ENCODE measurements at places on chromosomes 3 and 15.

DNA sequence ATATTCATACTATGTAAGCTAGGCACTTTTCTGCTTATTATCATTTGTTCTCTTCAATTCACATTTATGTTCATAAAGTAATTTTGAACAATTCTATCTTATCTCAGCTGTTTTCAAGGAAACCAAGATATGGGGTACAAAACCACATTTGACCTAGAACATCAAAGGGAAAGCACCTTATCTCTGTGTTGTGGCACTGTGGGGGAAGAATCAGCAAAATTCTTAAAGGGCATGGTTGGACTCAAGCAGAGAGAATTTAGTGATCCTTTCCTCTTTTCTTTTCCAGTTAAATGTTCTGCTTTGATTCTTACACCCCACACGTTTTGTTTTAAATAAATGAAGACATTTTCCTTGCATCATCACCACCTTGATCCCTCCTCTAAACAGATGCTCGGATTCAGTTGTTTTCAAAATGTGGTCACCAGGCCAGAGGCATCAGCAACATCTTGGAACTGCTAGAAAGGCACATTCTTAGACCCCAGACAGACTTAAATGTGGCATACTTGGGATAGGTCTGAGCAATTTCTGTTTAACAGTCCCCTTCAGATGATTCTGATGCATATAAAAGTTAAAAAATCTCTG is 128.4 kb upstream of the TP63 start:
- no peak for DNase-seq

DNA sequence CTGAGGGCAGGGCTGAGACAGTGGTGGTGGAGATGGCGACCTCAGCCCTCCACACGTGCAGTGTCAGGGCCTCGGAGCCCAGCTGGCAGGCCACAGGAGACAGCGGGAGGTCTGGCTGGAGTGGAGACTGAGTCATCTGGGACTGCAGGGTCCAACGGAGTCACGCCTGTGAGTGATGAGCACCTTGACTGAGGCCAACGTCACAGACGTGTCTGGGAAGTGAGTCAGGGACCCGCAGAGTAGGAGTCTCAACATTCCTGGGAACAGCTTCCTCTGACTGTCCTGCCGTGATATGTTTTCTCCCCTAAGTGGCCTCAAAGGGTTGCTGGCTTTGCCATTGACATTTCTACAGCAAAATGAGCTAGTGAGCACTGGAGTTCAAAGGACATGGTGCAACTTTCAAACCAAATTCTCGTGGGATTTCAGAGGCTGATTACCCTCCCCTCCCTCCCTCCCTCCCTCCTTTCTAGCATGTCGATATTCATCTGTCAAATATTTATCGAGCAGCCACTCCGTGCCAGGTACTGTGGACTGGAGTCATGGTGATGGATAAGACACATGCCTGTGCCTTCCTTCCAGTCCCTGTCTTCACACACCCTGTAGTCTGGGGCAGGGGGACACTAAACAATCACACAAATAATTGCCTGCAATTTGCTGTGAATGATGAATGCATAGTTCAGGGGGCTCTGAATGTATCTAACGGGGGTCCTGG is 53.3 kb upstream of the AMOTL2 start:
- no peak for DNase-seq

DNA sequence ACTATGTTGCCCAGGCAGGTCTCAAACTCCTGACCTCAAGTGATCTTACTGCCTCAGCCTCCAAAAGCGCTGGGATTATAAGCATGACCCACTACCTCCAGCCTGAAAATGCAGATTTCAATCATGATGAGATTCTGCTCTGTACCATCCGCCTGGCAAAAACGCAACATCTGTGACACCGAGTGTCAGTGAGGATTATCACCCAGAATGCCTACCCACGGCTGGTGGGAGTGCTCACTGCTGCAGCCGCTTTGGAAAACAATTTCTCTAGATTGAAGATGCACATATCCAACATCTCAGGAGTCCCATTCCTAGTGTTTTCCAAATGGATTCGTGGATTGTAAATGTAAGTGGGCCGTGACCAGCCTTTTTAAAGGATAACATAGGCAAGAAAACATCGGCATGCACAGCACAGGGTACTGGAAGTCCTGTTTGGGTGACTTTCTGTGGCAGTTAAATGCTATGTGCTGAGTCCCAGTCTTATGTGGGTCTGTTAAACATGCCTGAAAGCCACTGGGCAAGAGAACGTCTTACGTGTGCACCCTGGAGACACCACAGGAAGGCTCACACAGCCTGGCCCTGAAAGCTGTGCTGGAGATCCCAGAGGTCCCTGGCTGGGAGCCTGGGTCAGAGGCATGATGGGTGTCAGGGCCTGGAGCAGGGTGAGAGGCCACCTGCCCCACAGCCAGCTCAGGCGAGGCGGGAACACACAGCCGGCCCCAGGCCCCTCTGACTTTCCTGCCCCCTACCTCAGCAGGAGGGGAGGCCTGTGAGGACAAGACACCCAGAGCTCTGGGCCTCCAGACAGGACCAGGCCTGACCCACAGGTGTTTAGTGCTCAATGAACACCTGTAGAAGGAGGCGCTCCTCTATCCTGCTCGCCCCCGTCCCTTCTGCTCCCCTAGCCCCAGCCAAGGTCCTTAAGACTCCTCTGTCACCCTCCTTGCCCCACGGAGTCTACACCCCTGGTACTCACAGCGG is 918 bp downstream of the PRSS50 start:
- DNase-seq = no peak

- DNase-seq = no peak
Measured at GRCh38 chr3:175057401-175057800, 198.3 kb downstream of the NAALADL2 start.

DNA sequence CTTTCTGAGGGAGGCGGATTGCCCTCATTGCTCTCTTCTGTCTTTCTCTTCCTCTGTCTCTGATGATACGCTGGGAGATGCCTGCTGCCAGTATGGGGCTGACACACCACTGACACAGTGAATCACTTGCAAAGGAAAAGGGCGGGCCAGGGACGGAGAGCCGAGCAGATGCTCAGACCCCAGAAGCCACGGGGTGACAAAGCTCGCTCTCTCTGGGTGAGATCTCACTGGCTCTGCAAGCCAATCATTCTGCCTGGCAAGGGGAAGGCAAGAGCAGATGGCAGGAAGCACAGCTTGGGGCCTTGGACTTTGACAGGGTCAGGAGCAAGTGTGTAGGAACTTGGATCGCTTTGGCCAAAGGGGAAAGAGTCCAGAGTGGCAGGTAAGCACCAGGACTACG is 198.7 kb downstream of the NTRK3 start:
- no peak for DNase-seq

GRCh38 chr3:152243301-152243711 is 25.4 kb upstream of the MBNL1 start:
- DNase-seq = no peak

- DNase-seq = peak; percentile 78
Measured at GRCh38 chr15:63083044-63083443, 38.6 kb upstream of the LACTB start.

DNA sequence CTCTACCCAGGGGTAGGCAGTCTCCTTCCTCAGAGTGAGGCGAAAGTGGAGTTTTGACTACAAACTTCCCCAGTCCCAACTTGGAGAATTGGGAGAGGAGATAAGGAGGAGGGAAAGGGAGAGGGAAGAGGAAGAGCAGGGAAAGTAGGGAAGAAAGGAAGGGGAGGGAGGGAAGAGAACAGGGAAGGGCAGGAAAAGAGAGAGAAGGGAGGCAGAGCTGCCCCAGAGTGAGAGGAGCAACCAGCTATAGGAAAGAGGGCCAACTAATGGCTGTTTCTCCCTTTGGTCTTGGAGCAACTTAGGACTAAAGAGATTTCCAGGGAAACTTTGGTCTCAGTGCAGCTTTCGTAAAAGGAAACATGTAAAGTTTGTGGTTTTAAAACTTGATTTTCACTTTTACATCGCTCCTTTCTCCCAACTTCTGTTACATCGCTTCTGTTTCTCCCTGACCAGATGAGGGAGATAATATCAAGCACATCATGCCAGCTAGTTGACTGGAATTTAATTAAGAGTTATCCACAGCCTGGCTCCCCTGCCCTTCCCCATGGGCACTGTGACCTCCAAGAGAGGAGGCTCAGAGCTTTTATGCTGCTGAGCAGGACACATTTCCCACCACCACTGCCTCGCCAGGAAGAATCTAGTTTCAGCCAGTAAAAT is 1.4 kb downstream of the CA12 start:
- no peak for DNase-seq

- no peak for DNase-seq
Measured at GRCh38 chr15:79042213-79042928, 48.2 kb downstream of the RASGRF1 start.

GRCh38 chr3:38257583-38257982 is 8.0 kb upstream of the SLC22A13 start:
- no peak for DNase-seq

DNA sequence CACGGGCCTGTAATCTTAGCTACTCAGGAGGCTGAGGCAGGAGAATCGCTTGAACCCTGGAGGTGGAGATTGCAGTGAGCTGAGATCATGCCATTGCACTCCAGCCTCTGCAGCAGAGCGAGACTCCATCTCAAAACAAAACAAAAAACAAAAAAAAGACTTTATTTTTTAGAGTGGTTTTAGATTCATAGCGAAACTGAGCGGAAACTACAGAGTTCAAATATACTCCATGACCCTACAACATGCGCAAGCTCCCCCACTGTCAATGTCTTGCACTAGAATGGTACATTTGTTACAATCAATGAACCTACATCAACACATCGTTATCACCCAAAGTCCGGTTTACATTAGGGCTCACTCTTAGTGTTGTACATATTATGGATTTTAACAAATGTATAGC is 2.2 kb upstream of the CRTAP start:
- DNase-seq = no peak

DNA sequence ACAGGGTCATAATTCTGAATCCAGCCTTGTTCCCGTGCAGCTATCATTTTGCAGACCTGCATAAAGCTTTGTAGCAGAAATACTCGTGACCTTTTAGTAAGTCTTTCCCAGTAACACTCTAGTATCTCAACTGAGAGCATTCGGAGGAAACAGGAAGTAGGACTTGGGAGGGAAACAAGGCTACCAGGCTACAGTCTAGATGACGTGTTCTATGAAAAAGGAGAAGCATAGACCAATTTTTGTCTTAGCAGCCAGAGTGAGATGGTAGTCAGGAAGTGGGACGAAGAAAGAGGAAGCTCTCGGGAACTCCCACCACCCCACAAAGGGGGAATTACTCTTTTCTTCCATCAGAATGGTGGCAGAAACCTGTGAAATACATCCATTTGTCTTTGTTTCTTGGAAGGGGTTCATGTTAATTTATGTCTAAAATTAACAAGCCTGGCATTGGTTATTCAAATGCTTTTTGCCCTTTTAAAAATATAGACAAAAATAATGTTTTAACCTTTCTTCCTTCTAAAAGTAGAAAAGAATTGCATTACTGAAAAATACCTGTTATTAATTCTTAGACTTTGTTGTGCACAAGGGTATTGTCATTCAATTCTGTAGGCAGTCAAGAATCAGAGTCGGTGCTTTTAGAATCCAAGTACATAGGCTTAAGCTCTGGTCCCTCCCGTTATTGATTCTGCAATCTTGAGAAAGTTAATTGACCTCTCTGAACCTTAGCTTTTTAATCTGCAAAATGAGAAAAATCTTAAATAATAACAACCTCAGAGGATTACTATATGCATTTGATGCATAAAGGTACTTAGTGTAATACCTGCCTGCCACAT is 1.6 kb upstream of the SUCNR1 start:
- no peak for DNase-seq

DNA sequence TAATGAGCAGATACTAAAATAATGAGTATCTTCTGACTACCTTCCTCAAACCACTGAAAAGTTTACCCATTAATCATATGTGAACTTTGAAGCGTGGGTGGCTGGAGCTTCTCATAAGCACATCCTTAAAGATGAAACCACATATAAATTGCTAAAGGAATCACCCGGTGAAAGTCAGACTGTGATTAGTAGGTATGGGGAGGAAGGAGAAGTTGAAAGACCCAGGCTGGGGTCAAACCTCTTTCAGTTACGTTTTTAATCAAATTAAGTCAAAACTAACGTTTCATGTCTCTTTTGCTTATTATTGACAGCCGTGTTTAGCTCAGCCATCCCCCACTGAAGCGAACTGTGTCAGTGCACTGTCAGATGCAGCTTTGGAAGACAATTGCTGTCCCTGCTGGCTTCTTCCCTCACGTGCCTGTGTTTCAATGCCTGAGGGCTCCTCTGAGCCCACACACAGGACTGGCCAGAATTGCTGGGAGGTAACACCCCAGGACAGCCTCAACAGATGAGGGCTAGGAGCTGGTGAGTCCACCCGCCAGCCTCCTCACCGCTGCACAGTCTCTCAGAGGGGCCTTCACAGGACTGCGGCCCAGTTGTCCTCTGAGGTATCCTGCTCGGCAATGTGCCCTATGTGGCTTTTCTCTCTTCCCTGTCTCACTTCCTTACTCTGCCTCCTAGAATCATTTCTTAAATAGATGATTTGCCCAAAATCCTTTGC is 29.3 kb upstream of the SH3BP5 start:
- peak; percentile 89 for DNase-seq

- no peak for DNase-seq
Measured at GRCh38 chr3:32667072-32667582, 17.9 kb upstream of the CNOT10 start.

DNA sequence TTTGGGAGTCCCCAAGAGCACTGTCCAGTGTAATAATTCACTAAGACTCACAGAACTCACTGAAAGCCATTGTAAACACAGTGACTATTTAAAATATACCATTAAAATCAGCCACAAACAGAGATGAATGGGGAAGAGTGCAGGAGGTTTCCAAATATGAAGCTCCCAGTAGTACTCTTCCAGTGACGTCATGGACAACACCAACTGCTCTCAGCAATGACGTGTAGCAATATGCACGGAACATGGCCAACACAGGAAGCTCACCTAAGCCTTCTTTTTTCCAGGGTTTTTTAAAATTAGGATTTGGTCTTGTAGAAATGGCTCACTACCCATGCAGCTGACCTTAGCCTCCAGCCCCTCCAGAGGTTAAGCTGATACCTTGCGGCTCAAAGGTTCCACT is 1224.1 kb upstream of the CADM2 start:
- no peak for DNase-seq

- DNase-seq = no peak
Measured at GRCh38 chr15:52445553-52445952, 83.1 kb downstream of the MYO5A start.

DNA sequence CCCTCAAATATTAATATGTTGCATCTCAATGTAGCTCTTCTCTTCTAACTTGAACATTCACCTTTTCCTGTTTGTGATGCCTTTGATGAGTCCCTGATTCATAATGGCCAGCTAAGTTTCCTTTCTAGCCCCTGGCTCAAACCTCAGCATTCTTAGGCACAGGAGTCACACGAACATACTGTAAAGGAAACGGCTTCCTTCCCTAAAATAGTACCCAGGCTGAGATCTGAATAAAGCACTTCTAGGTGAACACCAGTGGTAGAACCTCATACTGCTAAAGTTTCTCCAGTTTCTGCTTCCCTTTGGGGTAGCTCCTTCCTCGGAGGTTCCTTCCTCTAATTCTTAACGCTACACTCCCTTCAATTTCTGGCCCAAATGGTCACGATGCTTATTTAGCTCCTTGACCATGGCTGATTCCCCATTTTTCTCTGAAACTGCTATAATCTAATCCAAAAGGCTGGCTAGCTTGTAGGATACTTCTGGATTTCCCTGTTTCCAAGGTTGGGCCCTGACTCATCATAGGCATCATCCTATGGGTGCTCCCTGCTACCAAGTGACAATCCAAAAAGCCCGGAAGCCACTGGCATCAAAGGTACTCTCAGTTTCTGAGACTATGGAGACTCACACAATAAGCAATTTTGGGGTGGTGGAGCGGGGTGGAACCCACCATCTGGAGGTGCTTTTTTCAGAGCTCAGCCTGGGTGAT is 2.4 kb downstream of the ANAPC13 start:
- no peak for DNase-seq

- no peak for DNase-seq
Measured at GRCh38 chr3:141680620-141681389, 57.3 kb upstream of the RNF7 start.

GRCh38 chr15:74790080-74790916 is 8.4 kb downstream of the CSK start:
- DNase-seq = no peak
